Renal pelvis (tissue), 12 donors: ENCODE measurements at places on chromosomes 7 and 10. TPM values are rescaled to one million over a fixed set of nuclear protein-coding genes. Genes with fewer than 3 reads are reported as not detected.

The AKR1C3 gene
- polyA plus RNA-seq, result 60.5 TPM

The ASZ1 gene
- polyA plus RNA-seq, result 0.06 TPM

The PON3 gene
- polyA plus RNA-seq, result 2.2 TPM

The ACADSB gene
- polyA plus RNA-seq, result 30.5 TPM

The GIGYF1 gene
- polyA plus RNA-seq, result 52.7 TPM

The CRTAC1 gene
- 43.8 TPM for polyA plus RNA-seq

The CTAGE6 gene
- polyA plus RNA-seq, result not detected

The ANKRD2 gene
- polyA plus RNA-seq, result 0.49 TPM

The BTBD16 gene
- polyA plus RNA-seq, result 1.3 TPM

The EN2 gene
- 0.29 TPM for polyA plus RNA-seq

- DNase-seq, result no peak
Measured at GRCh38 chr7:81669476-81670105, 100.3 kb downstream of the HGF start.

DNA sequence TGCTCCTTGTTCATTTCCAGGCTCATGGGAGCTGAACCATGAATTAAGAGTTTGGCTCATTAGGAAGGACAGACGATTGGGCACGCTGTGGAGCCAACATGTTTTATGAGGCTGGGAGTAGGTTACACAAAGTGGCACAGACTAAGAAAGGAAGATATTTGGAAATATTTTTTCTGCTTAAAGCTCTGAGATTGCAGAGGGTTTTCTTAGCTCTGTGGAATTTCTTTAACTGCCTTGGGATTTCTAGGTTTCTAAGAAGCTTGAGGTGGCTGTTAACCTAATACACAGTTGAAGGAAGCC is 344.6 kb downstream of the RNLS start:
- DNase-seq, result no peak

- DNase-seq, result peak; percentile 58
Measured at GRCh38 chr10:93746844-93747284, 10.9 kb upstream of the LGI1 start.

- DNase-seq, result no peak
Measured at GRCh38 chr7:12638851-12639456, 48.5 kb upstream of the ARL4A start.

DNA sequence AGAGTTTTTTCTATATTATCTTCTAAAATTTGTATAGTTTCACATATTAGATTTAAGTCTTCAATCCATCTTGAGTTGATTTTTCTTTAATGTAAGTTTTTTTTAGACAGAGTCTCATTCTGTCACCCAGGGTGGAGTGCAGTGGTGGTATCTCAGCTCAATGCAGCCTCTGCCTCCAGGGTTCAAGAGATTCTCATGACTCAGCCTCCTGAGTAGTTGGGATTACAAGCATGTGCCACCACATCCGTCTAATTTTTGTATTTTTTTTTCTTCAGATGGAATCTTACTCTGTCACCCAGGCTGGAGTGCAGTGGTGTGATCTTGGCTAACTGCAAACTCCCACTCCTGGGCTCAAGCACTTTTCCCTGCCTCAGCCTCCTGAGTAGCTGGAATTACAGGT is 143.4 kb upstream of the ZNF92 start:
- DNase-seq, result no peak

DNA sequence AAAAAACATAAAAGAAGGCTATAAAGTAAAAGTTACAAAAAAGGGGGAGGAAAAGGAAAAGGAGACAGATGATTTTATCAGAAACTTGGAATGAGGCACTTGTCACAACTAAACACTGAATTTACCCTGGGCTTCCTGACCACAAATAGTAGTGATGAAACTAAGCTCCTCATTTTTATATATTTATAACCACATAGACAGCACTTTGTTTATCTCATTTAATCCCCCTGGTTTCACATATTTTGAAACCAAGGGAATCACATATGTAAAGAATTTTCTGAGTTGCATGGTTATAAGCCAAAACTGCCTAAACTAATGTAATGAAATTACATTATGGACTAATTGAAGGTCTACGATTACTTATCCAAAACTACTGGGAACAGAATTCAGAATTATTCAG is 39.6 kb upstream of the MET start:
- DNase-seq, result no peak

DNA sequence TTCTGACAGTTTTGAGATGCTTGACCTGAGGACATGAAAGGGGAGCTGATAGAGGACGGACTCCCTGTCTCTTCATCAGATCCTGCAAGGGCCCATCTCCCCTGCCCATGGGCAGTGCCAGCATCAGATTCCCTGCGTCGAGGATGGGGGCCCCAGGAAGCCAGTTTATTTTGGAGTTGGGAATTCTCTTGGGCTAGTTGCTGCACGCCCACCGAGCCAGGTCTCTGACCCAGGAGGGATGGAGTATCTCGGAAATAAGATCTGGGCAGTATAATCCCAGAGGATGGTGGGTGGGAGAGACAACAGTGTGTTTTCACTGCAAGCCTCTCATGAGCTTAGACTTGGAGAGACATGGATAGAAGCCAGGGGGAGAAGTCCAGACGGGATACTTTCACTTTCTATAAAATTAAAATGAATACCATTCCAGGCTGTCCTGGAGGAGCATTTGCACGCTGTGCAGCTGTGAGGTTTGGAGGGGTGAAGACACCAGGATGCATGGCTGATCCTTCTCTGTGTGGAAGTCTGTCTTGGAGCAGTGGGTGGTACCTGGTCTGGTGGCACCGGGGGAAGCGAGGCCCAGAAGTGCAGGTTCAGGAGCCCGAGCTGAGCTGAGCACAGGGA is 25.8 kb downstream of the DOCK1 start:
- DNase-seq, result peak; percentile 22

DNA sequence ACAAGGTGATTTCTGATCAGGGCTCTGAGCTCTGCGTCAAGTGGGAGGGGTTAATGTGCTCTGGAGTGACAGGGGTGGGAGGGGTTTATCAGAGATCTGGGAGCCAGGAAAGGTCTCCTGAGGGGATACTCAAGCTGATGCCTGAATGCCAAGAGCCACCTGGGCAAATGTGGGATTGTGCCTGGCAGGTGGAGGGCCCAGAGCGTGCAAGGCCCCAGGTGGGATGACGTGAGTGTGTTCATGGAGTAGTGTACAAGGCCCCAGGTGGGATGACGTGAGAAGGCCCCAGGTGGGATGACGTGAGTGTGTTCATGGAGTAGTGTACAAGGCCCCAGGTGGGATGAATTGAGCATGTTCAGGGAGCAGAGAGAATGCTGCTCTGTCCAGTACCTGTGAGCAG is 610.3 kb downstream of the PTPRN2 start:
- DNase-seq, result no peak

GRCh38 chr7:131878777-131879176 is 322.3 kb upstream of the PODXL start:
- DNase-seq, result no peak

GRCh38 chr10:85832988-85833387 is 533.6 kb downstream of the GRID1 start:
- no peak for DNase-seq

DNA sequence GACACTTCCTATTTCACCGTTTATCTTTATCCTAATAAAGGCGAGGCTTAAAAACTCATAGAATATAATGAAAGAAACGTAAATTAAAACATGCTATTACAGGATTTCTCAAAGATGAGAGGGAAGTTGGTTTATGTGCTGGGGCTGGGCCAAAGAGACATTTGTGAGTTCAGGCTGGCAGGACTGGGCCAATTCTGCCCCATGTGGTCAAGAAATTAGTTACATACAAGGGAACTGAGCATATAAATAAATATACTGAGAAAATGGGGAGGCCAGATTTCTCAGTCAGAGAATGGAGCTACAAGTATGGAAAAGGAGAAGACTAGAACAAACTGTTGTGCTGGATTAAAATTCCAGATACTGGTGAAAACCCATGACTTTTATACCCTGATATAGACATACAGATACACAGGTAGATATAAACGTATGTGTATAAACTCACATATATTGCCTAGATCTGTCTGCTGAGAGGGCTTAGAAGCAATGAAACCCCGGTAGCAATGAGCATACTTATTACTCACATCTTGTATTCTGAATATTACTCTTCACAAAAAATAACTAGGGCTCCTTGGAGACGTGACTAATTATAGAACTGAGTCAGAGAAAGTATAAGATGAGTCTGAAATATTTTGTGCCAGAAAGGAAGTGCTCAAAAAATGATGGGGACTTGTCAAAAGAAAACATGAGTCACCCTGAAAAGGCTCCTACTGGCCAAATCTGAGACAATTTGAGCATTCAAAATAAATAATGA is 155.7 kb upstream of the FGFR2 start:
- no peak for DNase-seq

- no peak for DNase-seq
Measured at GRCh38 chr7:112263519-112263918, 57.0 kb downstream of the ZNF277 start.

- peak; percentile 15 for DNase-seq
Measured at GRCh38 chr7:137846827-137847567, at the start of gene DGKI. Gene DGKI (minus strand): TSS chr7:137846974.

- peak; percentile 65 for DNase-seq
Measured at GRCh38 chr7:22452142-22452959, 47.6 kb downstream of the STEAP1B start.

GRCh38 chr7:52085610-52086009 is 769.0 kb upstream of the COBL start:
- no peak for DNase-seq

DNA sequence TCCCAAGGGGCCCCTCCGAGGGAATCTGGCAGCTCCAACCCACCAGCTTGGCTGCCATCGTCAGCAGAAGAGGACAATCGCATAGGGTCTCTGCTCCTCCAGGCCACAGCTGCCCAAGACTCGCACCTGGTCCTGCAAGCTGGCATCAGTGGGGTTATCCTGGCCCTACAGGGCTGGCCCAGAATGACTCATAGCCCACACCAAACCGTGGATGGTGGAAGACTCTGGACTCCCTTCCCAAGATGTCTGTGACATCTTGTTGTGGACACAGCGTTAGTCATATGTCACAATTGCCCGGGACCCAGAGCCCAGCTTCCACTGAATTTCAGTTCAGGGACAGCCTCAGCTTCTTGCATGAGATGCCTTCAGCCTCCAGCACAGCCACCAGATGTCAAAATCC is 91.5 kb upstream of the CUX1 start:
- no peak for DNase-seq

- no peak for DNase-seq
Measured at GRCh38 chr10:49107111-49107886, 8.0 kb downstream of the VSTM4 start.

GRCh38 chr7:74658178-74659004 is 873 bp downstream of the GTF2I start:
- peak; percentile 93 for DNase-seq

GRCh38 chr10:8352171-8353075 is 297.9 kb downstream of the GATA3 start:
- DNase-seq, result no peak

DNA sequence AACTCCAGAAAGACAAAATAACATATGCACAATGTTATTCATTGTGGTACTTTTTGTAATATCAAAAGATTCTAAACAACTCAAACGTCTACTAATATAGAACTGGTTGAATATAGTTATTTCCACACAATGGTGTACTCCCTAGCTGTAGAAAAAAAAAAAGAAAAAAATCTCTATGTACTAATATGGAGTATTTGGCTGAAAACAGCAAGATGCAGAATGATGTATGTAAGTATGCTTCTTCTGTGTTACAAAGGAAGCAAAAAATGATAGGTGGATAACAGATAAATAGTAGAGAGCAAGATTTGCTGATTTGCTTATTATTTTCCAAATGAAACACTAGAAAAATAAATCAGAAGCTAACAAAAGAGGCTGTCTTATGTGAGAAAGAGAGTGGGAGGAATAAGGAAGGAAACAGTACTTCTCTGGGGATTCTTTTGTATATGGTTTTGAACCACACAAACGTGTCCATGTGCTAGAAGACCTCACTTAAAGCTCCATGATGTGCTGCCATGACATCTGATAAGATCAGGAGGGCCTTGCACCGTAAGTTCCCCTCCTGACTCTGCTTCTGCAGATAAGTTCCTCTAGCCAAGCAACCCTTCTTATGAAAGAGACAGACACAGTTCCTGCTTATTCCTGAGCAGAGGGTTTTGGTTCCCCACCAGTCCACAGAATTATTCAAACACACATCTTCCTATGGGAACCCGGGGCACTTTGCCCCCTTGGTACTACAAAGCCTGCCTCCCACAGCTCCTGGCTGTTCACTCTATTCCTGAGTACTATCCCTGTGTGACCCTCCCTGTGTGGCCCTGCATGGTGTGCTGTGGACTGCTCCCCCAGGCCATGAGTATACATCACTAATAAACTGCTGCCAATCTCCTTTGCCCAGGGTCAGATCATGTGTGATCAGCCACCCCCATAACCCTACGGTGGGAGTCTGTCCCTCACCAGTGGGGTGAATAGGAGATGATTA is 159.1 kb downstream of the CCDC71L start:
- no peak for DNase-seq

DNA sequence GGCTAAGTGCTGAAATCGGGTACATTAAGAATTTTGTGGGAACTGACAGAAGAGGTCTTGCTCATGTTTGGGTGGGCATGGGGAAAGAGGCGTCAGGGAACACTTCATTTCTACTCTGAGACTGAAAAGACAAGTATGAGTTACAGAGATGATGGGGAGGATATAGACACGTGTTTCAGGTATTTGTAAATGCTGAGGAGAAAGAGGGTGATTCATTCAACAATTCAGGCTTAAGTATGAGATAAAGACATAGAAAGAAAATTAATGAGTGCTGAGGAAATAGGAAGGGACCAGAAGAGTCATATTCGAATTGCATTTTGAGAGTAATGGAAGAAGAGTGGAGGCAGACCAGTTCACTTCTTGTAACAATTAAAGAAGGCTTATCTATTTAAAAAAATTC is 143.6 kb downstream of the HBP1 start:
- DNase-seq, result no peak

DNA sequence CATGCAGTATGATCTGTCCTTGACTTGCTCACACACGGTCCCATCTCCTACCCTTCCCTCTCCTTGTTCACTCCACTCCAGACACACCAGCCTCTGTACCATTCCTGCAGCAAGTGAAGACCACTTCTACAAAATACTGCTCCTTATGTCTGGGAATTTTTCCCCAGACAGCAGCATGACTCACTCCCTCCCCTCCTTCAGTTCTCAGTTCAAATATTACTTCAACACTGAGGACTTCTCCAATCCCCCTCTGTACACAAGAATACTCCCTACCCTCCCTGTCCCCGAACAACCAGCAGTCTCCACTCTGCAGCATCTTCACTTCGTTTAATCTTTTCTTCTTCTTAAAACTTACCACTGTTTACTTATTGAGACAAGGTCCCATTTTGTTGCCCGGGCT is 474.0 kb downstream of the GPAM start:
- no peak for DNase-seq

GRCh38 chr10:49627038-49627437 is 13.2 kb downstream of the CHAT start:
- no peak for DNase-seq

DNA sequence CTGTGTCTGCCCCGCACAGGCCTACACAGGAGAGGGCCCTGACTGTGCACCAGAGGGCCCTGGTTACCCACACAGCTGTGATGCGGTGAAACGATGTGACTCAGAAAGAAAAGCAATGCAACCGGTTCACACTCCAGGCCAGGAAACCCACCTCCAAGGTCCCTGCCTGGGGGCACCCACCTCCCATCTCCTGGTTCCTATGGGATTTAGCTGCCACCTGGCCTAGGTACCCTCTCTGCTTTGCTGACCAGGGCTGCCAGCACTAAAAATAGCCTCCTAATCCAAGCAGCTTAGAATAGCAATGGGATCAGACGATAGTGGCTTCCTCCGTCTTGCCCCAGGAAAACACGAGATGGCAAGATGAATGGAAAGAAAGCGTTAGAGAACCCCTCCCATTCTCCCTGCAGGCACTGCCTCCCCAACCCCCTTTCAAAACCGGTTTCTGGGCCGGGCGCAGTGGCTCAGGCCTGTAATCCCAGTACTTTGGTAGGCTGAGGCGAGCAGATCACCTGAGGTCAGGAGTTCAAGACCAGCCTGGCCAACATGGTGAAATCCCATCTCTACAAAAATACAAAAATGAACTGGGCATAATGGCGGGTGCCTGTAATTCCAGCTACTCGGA is 12.4 kb downstream of the RBP3 start:
- no peak for DNase-seq
